Activated CD4-positive, alpha-beta T cell treated with anti-CD3 and anti-CD28 coated beads, Interleukin-2, amount 50 U/mL, for 48 hours (primary cell): ENCODE measurements at places on chromosomes 12 and 14.

DNA sequence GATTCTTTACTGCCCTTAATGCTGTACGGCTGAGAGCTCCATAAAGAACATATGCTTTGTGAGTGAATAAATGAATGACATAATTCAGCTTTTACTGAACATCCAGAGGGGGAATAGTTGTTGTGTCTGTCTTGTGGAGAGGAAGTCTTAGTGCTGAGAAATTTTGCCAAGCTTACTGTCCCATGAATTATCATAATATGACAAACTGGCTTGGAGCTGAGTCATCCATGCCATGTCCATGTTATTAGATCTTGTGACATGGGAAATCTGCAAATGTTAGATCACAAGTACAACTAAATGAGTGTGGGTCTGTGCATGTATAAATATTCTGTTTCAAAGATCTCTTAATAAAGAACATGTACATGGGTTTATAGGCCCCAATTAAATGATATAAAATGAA lies 350.4 kb downstream of the BMP4 start:
- no peak for DNase-seq

GRCh38 chr14:57976701-57977100 lies 110.8 kb upstream of the SLC35F4 start:
- DNase-seq: no peak

DNA sequence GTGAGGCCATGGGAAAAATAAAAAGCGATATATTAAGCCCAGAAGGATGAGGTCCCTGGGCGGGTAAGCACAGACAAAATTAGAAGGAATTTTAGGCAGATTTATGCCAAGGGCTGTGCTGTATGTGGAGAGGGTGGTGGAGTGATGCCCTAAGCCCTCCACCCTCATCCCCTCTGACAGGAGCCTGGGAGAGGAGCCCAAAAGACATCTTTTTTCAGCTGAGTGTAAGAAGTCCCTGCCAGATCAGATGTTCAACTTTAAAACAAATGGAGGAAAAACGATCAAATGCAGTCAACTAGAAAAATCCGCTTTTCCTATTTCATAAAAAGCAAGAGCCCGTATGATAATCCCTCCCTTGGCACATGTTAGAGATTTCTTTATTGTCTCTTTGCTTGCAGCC lies 47.7 kb upstream of the NRXN3 start:
- DNase-seq: no peak

DNA sequence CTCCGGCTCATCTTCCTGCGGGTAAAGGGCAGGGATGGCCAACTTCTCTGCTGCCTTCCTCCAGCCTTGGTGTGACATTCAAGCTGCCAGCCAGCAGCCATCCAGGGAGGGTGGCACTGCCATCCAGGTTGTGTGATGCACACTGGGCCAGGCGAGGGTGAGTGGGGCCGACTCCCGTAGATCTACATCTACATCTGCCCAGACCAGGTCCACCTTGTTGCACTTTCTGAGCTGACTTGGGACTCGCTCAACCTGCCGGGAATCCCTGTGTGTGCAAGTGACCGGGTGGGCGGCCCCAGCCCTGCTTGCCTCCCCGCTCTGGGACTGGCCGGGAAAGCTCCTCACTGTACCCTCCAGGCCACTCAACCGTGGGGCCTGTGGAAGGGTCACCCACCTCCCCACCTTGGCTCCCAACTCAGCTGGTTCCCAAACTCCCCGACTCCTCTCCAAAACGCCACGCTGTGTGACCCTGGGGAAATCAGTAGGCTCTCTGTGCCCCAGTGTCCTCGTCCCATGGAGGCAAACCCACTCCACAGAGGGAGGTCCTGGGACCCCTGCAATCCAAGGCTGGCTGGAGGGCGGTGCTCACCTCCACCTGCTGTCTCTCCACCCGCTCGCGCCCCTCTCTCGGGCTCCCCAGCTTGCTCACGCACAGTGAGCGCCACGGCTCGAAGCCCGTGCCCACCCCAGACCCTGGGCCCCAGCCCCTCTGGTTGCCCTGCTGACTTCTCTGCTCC lies 14.7 kb downstream of the JAG2 start:
- no peak for DNase-seq

DNA sequence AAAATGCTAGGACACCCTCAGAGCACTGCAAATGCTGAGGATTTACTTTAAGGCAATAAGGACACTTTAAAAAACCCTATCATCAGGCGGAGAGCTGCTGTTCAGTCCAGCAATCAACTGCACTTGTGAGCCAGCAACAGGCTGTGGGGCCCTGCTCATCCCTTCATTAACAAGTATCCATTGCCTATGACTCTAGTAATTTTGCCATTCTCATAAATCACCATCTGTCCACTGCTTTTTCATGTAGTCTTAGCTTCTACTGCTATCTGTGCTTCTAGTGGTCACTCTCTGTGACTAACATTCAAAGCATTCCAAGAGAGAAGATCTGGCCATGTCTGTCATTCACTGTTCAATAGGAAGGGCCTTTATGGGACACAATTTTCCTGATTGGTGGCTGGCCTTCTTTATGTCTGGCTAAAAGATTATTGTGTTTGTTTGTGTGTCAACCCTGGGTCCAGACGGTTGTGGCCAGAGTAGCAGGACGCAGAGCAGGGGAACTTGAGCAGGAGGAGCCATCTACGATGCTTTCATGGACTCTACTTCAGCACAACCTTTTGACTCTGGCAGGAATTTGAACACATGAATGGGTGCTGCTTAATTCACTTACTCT lies 3.6 kb upstream of the KRAS start:
- DNase-seq: no peak
